Ovary (tissue), 10 donors: ENCODE measurements at places on chromosomes 12 and 14.

DNA sequence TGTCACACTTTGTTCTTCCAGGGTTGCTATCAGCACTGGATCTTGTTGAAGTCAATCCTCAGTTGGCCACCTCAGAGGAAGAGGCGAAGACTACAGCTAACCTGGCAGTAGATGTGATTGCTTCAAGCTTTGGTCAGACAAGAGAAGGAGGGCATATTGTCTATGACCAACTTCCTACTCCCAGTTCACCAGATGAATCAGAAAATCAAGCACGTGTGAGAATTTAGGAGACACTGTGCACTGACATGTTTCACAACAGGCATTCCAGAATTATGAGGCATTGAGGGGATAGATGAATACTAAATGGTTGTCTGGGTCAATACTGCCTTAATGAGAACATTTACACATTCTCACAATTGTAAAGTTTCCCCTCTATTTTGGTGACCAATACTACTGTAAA lies 23.7 kb downstream of the VTI1B start:
- no peak for DNase-seq

GRCh38 chr14:92223025-92223424 lies 99.9 kb upstream of the SLC24A4 start:
- no peak for DNase-seq

DNA sequence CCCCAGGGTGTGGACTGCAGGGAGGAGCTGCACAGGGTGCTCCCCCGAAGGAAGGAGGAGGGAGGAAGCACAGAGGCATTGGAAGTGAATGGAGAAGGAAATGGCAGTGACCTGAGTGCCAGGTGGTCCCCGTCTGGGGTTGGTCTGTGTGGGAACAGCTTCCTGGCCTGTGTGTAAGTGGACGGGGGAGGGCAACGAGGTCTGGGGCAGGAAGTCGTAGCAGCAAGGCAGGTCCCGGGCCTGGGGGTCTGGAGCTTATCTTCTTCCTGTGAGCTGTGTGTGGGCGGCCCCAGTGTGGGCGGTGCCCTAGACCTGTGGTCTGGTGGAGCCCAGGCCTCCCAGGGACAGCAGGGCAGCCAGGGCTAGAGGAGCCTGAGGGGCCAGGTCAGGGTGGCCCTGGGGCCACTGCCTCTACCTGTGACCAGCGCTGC lies 382.1 kb downstream of the TMEM121 start:
- DNase-seq = no peak

DNA sequence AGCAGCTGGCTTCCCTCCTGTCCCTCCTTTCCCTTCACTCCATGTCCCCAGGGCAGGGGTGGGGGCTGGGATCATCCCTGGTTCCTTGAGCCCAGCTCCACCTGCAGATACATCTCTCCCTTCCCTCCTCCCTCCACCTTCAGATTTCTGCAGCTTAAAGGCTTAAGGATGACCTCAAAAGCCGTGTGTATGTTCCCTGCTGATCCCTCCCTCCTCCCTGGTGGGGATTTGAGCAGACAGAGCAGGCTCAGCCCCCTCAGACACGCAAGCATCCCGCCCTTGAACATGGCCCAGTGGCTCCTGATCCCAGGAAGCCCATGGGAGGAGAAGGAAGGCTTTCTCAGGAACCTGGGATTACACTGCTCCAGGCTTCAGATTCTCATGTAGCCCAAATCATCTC lies 82.9 kb upstream of the RIN3 start:
- DNase-seq = no peak
